Suprapubic skin (tissue), 4 donors: ENCODE measurements at places on chromosomes 5 and 9.
A peak's percentile ranks its signal among the peaks of the same experiment; 100 is the strongest.

DNA sequence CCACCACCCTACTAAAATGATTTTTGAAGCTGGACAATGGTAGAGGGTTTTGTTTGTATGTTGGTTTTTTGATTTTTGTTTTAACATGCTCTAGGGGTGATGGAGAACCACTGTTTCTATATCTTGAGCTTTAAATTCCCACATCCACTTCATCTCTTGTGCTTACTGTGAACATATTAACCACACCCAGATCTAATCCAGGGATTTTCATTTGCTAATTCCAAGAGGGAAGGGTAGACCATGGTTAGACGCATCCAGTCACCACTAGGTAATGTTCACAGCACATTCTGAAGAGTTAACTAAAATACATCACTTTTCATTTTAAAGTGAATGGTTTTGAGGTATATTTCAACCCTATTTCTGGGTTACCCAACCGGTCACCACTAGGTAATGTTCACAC, 36.5 kb upstream of the IQGAP2 start:
- no peak for DNase-seq

DNA sequence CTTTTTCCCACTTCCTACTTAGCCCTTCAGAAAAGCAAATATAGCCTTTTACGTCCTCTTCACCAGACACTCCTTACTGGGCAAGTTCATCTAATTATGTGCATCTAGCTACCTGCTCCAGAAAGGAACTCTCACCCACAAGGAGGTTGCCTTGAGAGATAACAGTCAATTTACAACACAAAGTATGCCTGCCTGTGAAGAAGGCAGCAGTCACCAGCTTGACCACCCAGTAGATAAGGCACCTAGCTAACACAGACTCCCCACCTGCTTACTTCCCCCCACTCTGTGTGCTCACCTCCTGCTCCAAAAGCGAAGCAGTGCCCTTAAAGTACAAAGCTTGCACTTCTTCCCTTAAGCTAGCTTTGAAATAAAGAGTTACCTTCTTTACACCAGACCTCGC, 111.7 kb upstream of the MRPS30 start:
- DNase-seq = no peak

GRCh38 chr5:9125852-9126251, 420.0 kb downstream of the SEMA5A start:
- no peak for DNase-seq

- no peak for DNase-seq
These were observed 714.8 kb downstream of the TLR4 start for GRCh38 chr9:118418887-118419565.

DNA sequence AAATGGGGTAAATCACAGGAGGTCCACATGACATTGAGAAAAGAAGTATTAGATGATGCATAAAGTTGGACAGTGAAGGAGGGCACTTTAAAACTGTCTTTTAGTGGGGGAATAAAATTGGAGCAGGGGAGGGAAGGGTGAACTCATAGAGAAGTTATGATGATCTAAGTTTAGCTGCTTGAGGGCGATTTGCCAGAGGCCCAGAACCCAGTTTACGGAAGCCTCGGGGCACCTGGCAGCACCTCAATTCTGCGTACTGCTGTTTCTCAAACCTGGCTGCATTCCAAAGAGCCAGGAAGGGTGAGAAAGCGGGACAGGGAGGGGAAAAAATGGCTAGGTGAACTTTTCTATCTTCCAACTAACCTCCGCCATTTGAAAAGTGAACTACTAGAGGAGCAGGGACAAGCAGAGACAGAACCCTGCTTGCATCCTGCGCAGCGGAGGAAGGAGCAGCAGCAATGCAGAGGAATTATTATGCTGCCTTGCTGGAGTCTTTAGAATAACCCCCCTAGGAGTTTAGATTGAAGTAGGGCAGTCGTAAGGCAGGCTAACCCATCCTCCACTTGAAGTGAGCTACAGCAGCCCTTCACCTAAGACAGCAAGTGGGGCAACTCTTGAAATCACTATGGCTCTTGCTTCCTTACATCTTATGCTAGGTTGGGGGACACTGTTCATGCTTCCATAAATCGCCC, 316.8 kb downstream of the BRINP1 start:
- no peak for DNase-seq

DNA sequence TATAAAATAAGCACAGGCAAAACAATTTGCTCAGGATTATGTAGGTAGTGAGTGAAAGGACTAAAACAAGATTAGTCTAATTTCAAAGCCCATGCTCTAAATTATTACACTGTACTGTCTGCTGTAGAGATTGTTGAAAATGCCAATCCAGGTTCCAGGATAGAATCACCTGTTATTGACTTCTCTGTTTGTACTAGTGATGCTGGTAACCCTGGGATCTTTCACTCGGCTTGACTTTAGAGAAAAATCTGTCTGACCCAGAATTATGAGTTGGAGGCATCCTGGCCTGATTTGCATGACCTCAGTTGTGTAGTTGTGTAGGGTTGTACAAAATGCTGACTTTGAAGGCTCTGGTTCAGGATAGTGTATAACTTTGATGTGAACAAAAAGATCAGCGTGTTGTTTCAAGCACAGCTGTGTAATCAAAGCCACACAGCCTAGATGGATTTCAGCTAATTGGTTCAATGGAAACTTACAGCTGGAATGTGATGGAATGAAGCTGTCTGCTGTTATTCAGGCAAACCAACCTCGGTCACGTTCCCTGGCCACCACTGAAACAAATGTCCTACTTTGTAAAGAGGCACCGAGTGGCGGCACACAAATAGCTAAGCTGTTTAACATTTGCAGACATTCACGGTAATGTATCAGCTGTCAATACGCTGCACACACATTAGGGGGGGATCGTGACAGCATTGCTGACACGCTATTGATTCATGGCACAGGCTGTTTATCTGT, 340.3 kb downstream of the KCTD16 start:
- no peak for DNase-seq

- DNase-seq = no peak
These were observed 27.0 kb downstream of the TGFBI start for GRCh38 chr5:136055612-136056309.

DNA sequence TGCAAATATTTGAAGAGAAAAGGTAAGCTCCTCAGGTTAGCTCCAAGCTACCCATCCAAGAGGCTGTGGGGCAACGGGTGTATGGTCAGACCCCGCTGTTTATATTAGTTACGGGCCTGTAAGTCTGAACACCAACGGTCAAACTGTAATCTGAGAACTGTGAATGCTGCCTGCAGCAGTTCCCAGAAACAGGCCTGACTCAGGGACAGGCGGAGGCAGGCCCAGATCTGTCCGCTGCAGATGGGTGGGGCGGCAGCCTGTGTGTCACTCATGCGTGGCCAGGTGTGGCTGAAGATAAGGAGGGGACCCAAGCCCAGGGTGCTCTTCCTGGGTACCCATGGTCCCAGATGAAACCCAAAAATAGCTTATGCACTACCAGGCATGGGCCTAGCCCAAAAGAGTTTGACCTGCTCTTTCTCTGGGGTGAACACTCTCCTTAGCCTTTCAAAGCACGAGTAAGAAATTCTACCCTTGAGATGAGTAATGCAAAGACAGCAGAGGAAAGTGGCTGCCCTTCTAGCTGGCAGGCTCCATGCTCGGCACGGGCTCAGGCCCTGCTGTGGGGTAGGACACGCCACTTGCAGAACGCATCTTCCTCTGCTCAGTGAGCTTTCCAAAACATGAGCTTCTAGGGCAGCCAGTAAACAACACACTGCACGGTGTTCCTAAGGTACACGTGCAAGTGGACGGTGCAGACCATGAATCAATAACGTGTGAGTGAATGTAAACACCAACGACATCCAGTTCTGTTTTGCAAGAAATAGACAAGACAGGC, 9.1 kb downstream of the UBAC1 start:
- no peak for DNase-seq

DNA sequence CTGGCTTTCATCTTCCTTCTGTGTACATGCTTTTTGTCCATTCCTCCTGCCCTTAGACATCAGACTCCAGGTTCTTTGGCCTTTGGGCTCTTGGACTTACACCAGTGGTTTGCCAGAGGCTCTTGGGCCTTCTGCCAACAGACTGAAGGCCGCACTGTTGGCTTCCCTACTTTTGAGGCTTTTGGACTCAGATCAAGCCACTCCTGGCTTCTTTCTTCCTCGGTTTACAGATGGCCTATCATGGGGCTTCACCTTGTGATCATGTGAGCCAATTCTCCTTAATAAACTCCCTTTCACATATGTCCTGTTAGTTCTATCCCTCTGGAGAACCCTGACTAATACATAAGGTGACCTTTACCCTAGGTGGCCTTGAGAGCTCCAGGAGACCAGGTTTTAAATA, 189.1 kb upstream of the CCNG1 start:
- DNase-seq = no peak

DNA sequence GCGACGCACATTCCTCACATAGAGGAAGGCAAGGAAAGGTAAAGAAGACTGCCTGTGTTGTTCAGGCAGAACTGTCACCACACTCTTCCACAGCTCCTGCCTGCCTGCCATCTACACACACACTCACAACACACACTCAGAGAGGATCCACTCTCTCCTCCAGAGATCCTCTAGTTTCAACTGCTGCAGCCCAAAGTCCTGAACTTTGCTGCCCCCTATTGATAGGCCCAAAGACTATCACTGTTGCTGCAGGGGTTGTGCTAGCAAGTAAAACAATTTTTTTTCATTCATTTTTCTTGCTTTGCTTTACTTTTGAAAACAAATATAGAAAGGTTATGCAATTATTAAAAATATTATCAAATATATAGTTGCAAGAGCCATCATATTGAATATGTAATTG, 5.9 kb upstream of the CFAP90 start:
- DNase-seq = no peak

GRCh38 chr5:40628407-40628806, 51.3 kb upstream of the PTGER4 start:
- no peak for DNase-seq

- no peak for DNase-seq
These were observed 31.3 kb upstream of the COL15A1 start for GRCh38 chr9:98912450-98912849.

DNA sequence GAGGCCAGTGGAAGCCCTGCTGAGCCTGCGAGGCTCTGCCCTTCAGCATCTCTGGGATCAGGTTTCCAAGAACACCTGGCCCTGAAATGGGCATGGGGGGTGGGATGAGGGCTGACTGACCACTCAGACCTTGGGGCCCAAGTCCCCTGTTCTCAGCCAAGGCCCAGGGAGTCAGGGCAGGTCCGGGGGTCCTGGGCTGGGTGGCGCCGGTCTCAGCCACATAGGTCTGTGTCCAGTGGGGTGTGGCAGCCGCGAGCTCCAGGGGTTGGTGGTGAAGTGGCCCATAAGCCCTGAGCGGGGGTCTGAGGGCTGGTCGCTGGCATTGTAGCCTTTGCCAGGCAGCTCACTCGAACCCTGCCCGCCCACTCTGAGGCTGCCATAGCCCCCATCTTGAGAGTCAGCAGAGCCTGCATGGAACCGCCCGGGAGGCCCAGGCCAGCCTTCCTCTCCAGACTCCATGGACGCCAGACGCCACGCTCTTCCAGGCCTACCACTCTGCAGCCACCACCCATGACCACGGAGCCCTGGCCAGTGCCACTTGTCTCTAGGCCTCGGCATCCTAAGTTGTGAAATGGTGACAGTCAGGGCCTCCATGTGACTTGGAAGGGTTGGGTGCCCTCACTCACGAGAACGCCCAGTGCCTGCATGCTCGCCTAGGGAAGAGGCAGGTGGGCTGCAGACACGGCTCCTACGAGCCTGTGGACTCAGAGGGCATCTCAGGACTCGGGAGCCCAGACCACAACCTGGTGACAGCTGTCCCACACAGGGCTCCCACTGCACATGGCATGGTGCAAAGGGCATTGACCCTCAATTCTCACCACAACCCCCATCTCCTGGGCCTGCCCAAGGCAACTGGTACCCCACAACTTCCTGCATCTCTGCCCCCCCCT, 6.7 kb upstream of the DBH start:
- DNase-seq = no peak

DNA sequence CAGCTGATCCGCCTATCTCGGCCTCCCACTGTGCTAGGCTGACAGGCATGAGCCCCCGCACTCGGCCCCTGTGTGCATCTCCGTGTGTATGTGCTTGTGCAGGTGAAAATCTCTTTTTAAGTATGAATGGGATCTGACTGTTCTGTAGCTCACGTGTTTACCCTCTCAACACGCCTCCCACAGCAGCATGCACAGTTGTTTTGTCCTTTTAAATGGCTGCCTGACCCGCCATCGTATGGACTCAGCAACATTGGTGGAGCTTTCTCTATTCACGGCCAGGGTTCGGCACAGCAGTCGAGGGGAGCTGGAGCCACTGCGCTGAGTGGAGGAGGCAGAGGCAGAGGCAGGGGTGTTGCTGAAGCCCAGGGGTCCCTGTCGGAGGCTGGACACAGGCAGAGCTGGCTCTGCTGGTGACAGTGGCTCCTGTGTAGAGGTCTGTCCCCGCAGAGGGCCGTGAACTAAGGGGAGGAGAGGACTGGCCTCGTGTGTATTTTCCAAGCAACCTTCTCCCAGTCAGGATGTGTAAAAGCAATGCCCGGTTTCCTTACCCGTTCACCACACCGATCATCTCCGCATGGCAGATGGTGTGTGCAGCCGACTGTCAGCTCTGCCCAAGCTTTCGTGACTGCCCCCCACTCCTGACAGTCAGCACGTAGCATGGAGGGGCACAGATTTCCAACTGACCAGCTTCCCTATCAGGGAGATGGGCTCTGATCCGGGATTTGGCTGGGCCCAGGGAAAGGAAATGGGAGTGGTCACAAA, 37.3 kb downstream of the MRPL36 start:
- peak; percentile 40 for DNase-seq

DNA sequence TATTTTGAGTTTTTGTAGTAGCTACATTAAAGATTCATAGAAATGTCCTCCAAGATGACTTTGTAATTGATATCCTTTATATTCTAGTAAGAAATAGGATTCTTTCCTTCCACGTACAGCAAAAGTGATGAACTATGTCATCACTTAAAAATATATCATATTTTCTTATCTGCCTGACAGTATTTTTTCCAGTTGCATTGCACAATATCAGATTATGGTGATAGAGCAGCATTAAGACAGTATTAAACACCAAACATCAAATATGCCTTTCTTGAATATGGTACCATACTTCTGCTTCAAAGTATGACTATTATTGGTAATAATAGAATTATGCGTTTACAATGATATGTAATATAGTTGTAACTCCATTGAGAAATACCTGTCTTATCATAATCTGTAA, 919.8 kb upstream of the EDIL3 start:
- no peak for DNase-seq

GRCh38 chr9:136020206-136020605, 59.0 kb upstream of the UBAC1 start:
- DNase-seq = no peak
